ENCODE measurements at places on chromosomes 4 and X. TPM values are rescaled to one million over a fixed set of nuclear protein-coding genes. Genes with fewer than 3 reads are reported as not detected.

DNA sequence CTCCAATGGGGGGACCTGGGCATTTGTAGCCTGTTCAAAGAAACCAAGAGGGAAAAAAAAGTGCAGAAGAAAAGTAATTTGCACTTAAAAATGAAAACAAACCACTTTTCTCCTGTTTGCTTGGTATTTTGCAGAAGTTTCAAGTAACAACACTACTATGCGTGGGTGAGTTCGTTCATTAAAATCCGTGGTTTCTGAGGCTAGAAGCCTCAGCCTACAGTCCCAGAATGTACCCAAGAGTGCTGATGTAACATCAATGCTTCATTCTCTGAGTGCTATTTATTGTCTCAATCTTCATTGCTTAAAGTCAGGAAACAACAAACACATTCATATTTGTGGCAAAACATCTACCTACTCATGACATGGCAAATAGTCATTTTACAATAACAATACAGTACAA is 29.2 kb downstream of the LGI2 start:
- no peak for DNase-seq

DNA sequence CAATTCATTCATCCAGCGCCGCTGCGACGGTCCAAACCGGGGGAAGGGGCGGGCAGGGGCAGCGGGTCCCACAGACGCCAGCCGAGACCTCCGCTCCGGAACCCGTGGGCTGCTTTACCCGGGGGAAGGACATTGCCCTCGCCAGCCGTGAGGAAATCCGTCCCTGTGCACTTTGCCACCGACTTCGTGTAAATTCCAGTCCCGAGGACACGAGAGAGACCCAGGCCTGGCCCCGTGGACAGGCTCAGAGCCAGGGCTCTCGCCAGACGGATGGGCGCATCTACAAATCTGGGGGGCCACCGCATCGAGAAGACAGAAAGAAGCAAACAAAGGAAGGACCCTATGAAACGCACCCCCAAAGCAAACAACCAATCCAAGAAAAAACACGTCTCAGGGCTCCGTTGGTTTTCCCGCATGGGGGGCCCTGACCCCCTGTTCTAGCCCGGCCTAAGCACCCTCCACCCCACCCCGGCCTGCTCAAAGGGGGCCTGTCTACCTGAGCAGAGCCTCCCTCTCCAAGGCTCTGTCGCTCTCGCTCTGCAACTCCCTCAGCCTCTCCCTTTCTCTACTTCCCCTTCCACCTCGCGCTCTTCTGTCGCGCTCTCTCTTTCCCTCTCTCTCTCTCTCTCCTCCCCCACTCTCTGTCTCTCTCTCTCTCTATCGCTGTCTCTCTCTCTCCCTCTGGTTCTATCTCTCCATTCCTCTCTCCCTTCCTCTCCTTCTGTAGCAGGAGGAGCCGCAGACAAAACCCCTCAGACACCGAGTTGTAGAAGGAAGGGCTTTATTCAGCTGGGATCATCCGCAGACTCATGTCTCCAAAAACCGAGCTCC is 11.3 kb downstream of the FRG2 start:
- no peak for DNase-seq

GRCh38 chr4:6227412-6228157 is 27.2 kb upstream of the JAKMIP1 start:
- no peak for DNase-seq

DNA sequence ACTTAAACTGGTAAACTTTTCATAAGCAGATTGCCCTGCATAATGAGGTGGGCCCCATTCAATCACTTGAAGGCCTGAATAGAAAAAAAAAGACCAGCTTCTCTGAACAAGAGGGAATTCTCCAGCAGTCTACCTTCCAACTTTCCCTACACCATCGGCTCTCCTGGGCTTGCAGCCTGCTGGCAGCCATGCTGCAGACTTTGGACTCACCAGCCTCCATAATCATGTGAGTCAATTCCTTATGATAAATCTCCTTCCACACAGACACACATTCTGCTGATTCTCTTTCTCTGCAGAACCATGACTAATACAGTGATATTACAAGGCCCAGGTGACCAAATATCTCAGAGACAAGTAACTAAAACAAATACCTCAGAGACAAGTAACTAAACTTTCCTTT is 113.8 kb upstream of the WDR17 start:
- no peak for DNase-seq

DNA sequence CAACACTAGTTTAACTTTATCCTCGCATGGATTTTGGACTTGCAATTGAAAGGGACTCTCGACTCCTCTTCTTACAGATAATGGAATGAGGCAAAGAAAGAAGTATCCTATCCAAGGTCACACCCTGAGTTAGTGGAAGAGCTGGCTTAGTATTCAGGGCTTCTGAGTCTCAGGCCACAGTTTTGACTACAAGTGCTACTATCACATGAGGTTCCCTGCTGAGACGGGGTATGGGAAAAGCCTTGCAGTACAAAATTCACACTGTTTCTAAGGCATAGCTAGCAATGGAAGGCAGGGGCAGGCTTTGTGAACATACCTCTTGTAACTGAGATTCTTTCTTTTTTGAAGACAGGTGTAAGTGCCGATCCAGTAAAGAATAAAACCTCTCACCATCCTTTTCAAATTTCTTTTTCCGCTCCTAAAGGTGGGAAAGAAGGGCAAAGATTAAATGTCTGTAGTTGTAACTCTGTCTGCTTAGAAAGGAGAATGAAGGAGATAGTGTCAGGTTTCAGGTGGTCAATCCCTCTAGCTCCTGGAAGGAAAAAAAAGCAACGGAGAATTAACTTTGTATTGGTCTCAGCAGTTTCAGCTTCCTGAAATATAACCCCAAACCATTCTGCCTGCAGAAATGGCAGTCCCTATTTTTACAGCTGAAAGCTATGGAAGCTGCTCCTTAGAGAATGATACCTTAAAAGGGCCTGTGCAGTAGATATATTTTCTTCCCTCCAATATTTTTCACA is 199.0 kb downstream of the OPHN1 start:
- DNase-seq = no peak

GRCh38 chr4:155339588-155339987 is 37.2 kb downstream of the MAP9 start:
- DNase-seq = no peak

DNA sequence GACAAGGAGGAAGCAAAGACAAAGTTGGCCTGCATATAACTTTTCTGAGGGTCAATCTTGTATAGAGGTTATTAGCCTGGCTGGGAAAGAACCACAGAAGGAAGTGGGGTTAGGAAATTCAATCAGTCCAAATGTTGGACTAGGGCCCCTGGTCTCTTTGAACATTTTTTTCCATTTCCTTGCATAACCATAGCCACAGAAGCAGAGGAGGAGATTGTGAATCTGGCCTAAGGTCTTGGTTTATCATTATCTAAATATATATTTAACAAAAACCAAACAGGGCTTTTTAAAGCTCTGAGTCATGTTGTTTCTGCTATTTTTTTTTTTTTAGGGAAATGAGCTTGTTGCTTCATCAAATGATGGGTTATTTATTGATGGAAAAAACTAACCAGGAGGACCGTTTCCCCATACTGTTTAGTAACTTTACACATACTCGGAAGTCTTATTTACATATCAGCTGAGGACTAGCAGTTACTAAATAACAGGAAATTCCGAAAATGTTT is 97.7 kb upstream of the ACSL4 start:
- peak; percentile 10 for DNase-seq

GRCh38 chrX:39492497-39493162 is 605.1 kb downstream of the BCOR start:
- no peak for DNase-seq

DNA sequence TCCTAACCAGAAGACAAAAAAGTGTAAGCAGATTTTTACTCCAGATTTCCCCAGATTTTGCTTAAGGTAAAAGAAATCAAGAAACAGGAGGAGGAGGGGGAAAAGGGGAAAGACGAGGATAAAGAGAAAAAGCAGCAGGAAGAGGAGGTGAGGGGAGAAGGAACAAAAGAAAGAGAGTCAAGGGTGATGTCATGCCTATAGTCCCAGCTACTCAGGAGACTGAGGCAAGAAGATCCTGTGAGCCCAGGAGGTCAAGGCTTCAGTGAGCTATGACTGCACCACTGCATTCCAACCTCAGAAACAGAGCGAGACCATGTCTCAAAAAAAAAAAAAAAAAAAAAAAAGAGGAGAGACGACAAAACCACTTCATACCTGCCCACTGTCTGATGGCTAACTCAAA is 12.0 kb upstream of the PKD2 start:
- no peak for DNase-seq

DNA sequence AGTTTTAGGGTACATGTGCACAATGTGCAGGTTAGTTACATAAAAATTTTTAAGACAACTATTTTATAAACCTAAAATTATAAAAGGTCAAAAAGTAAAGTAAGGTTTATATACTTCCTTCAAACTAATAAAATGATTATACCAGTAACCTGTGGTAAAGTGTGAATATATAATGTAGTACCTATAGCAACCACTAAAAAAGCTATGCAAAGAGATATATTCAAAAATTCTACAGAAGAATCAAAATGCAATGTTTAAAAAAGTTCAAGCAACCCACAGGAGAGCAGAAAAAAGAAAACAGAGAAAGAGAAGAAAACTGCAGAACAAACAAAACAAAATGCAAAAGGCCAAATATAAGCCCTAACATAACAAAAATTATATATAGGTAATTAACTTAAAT is 379.5 kb upstream of the GALNTL6 start:
- DNase-seq = no peak

DNA sequence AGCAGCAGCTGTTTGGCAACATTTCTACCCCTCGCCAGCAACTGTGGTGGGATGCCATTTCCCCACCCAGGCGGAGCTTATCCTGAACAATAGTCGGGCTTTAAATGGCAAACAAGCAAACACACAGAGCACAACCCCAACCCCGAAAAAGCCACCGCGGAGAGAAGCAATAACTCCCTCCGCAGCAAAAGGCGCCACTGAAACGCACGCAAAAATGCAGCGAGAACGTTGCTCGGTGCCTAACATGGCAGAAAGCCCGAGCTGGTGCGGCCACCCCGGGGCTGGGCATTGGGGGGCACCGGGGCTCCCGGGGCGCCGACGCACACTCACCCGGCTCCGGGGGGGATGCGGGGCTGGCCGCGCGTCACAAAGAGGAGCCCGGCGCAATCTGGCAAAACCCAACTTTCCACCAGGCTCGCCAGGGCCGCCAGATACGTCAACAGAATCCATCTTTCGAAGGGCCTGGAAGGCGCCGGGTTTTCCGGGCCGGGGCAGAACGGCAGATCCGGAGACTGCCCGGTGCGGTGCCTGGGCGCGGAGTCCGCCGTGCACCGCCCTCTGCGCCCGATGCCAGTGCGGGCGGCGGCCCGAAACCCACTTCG is 818 bp downstream of the RAI2 start:
- DNase-seq = peak; percentile 1

GRCh38 chr4:15373363-15373762 is 54.5 kb upstream of the C1QTNF7 start:
- no peak for DNase-seq

- no peak for DNase-seq
Observed at GRCh38 chr4:81460191-81460701, 11.5 kb downstream of the RASGEF1B start.

GRCh38 chr4:80197601-80198440 is 518 bp downstream of the PRDM8 start:
- DNase-seq = peak; percentile 39

DNA sequence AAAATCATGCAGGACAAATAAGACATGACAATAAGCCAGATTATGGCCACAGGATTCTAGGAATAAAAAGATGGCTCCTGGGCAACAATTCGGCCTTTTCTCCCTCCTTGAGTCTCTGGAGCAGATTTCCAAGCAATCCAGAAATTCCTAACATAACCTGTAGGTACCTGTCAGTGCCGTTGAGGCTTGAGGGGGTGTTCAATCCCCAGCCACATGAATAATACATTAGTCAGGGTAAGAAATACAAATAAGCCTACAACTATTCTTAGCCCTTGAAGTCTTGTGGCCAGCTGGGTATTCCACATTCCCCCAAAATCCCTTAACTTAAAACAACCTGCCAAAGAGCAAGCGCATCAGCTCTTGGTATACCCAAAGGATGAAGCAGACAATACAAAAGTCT is 9.7 kb downstream of the CXorf38 start:
- no peak for DNase-seq

- DNase-seq = peak; percentile 43
Observed at GRCh38 chr4:121690001-121690400, 6.8 kb downstream of the ANXA5 start.

MGAT4D gene
- not detected for total RNA-seq

XK gene
- not detected for total RNA-seq

MED12 gene
- 61.4 TPM for total RNA-seq

DCHS2 gene
- not detected for total RNA-seq

HPRT1 gene
- total RNA-seq = 51.0 TPM

NAP1L5 gene
- 7.6 TPM for total RNA-seq

TREX2 gene
- 1.9 TPM for total RNA-seq

PPA2 gene
- 58.7 TPM for total RNA-seq

AFAP1 gene
- total RNA-seq = 103 TPM

FAM53A gene
- total RNA-seq = 1.7 TPM

NPY1R gene
- not detected for total RNA-seq
